ENCODE measurements at places on chromosomes 4 and X.

GRCh38 chr4:150231107-150231770, 153.0 kb downstream of the DCLK2 start:
- no peak for DNase-seq

DNA sequence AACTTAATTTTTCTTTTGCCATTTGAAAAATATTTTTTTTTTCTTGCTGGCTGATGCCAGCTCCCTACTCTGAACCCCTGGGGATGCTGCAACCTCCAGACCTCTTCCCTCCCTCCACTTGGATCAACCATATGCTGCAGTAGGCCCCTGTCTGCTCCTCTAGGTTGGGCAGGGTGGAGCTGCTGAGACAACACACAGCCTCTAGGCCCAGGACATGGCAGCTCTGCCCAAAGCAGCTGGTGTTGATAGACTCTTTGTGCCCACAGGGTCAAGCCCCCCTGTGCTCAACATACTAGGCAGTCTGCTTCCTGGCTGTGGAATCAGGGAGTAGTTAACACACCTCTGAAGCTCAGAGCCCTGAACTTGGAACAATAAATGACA, 19.9 kb upstream of the CLNK start:
- no peak for DNase-seq

DNA sequence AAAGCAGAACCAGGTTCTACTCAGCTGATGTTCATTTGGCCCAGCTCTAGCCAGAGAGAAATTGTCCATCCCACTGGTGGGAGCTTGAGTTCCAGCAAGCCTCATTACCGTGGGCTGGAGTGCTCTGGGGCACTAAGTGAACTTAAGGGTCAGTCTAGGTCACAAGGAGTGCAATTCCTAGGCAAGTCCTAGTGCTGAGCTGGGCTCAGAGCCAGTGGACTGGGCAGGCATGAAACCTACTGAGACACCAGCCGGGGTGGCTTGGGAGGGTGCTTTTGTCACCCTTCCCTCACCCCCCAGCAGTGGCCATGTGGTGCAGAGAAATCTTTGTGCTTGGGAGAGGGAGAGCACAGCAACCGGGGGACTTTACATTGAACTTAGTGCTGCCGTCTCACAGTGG, 39.4 kb downstream of the GSX2 start:
- DNase-seq, result no peak

DNA sequence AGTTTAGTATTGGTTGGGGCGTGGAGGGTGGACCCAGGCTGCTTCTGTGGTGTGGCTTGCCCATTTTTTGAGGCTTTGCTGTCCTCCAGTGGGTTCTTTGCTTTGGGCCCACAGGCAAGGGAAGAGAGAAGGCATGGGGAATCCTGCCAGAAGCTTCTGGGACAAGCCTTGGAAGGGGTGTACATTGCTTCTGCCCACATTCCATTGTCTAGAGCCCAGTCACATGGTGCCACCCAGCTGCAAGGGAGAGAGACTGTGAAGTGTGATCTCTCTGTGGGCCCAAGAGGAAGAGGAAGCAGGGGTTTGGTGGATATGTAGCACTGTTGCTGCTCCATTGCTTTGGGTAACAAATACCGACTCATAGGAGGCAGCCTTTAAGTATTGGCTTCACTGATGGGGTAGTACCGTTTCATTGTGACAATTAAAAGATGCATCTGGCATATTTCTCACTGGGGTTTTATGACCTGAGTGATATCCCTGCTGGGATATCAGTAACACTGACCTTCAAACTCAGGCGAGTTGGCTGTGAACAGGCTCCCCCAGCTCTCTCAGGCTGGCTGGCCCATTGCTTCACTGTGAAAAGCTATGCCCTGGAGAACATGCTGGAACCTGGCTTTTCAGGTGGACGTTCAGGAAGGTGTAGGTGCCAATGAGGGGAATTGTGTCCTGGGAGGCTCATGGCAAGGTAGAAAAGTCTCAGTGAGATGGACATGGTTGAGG, 85.9 kb downstream of the CLDN34 start:
- DNase-seq, result no peak

DNA sequence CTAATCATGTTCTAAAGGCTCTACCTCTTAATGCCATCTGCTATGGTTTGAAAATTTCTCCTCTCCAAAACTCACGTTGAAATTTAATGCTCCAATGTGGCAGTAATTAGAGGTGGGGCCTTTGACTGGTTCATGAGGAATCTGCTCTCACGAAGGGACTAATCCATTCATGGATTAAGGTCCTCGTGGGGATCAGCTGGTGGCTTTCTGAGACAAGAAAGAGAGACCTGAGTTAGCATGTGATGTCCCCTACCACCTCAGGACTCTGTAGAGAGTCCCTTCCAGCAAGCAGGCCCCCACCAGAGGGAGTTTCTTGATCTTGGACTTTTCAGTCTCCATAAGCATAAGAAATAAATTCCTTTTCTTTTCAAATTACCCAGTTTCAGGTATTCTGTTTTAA, 65.3 kb downstream of the WDFY3 start:
- DNase-seq, result no peak

DNA sequence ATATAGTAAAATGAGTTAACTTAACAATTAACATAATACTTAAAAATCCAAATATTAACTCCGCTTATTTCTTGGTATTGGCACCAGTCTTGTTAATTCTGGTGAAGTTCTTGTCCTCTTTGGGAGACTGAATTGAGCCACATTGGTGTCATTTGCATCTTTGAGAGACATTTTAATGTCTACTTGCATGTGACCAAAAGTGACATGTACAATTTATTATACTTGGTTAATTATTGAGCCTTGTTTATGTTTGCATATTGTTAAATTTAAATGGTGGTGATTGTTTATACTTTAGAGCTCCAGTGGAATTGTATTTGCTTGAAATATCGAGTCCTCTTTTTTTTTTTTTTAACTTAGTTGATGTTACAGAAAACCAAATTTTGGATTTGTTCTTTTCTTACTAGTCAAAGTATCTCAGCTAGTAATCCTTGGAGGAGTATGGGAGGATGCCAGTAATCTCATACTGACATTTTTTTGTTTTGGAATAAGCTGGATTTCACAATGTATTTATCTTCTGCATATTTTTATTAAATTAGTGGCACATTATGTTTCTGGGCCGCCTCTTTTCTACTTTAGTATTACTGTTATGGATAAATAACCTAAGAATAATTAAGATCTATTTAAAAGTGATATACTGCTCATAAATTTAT, 3.9 kb downstream of the SPCS3 start:
- DNase-seq, result no peak

GRCh38 chr4:139654516-139654915, 11.1 kb upstream of the MGST2 start:
- DNase-seq, result no peak

GRCh38 chrX:12052109-12052508, 86.2 kb upstream of the FRMPD4 start:
- no peak for DNase-seq

- DNase-seq, result no peak
Measured at GRCh38 chrX:32183066-32183465, 1028.3 kb downstream of the DMD start.

DNA sequence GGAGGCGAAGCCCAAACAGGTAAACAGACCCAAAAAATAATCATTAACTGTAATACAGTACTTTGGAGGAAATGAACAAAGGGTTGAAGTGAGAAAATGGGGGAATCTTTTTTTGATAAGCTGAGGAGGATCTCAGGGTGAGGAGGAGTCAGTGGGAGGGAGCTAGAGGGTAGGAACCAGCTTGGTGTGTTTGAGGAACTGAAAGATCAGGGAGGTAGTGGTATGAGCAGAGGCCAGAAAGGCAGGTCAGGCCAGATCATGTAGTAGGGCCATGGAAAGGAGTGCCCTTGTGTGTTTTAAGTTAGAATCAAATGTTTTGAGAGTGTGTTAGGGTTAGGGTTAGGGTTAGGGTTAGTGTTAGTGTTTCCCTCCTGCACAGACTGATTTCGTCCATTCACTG, 48.8 kb downstream of the PPP2R2C start:
- no peak for DNase-seq

- no peak for DNase-seq
Measured at GRCh38 chr4:15145709-15146108, 143.4 kb downstream of the CPEB2 start.
